ENCODE measurements at places on chromosomes 16 and 17. TPM values are rescaled to one million over a fixed set of nuclear protein-coding genes. Genes with fewer than 3 reads are reported as not detected.

PDPK1 gene
- polyA plus RNA-seq: 45.1 TPM

TLCD2 gene
- polyA plus RNA-seq: not detected

MSI2 gene
- 3.8 TPM for polyA plus RNA-seq

SLC5A11 gene
- polyA plus RNA-seq: 0.13 TPM

COX6A2 gene
- polyA plus RNA-seq: not detected

MYH3 gene
- polyA plus RNA-seq: 1.6 TPM

CACNG5 gene
- polyA plus RNA-seq: not detected

CES5A gene
- not detected for polyA plus RNA-seq

PRR11 gene
- polyA plus RNA-seq: 3.0 TPM

CD300LB gene
- polyA plus RNA-seq: not detected

DOC2A gene
- polyA plus RNA-seq: not detected

CLEC3A gene
- not detected for polyA plus RNA-seq

KRT20 gene
- not detected for polyA plus RNA-seq

APOBR gene
- 0.14 TPM for polyA plus RNA-seq

METTL23 gene
- 121 TPM for polyA plus RNA-seq

ASGR1 gene
- 0.50 TPM for polyA plus RNA-seq

FAM20A gene
- not detected for polyA plus RNA-seq

CCDC92B gene
- polyA plus RNA-seq: not detected

RAPGEFL1 gene
- polyA plus RNA-seq: 0.69 TPM

SLC6A2 gene
- polyA plus RNA-seq: not detected

CTRB2 gene
- not detected for polyA plus RNA-seq

MT1M gene
- not detected for polyA plus RNA-seq

GPRC5B gene
- polyA plus RNA-seq: not detected

CXCL16 gene
- polyA plus RNA-seq: 17.7 TPM

CMTM1 gene
- not detected for polyA plus RNA-seq

MT4 gene
- not detected for polyA plus RNA-seq

HEATR3 gene
- polyA plus RNA-seq: 6.9 TPM

BICDL2 gene
- polyA plus RNA-seq: not detected

DHX40 gene
- polyA plus RNA-seq: 17.6 TPM

TUBG2 gene
- 2.5 TPM for polyA plus RNA-seq

CA5A gene
- polyA plus RNA-seq: not detected

GCGR gene
- not detected for polyA plus RNA-seq

MAF gene
- polyA plus RNA-seq: not detected
